Head of caudate nucleus (tissue), 42 donors: ENCODE measurements at places on chromosomes 3 and 15.

DNA sequence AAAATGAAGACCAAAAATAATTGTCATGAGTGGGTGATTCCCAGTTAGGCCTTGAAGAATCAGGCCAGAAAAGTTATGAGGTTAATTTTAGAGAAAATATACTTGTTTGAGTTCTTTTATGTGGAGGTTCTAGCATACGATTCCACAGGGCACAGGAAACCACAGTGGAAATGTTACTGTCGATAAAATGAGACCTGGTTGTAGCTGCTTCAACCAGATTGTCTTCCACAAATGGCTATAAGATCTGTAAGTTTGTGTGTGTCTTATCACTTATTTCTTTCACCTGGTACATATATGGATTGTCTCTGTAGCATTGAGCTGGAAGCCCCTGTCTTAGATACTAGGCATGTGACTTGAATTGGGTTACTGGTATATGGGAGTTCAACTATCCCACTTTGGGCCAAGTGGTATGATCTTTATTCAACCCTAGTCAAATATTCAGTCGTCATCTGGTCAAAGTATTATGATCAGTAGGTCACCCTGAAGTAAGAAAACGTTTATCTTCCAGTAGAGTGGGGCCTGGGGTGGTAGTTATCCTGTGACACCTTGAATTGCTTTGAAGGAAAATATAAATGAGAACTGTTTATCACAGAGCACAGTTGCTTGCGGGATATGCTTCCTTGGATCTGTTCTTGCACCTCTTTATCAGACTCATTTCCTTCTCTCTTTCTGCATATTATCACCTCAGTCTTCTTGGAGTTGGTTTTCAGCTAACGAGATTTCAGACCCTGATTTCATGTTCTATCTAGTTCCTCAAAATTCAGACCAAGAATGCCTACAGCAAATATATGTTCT lies 21.5 kb upstream of the ZNF609 start:
- DNase-seq, result no peak

GRCh38 chr3:66490214-66490613 lies 10.6 kb downstream of the LRIG1 start:
- DNase-seq, result no peak

DNA sequence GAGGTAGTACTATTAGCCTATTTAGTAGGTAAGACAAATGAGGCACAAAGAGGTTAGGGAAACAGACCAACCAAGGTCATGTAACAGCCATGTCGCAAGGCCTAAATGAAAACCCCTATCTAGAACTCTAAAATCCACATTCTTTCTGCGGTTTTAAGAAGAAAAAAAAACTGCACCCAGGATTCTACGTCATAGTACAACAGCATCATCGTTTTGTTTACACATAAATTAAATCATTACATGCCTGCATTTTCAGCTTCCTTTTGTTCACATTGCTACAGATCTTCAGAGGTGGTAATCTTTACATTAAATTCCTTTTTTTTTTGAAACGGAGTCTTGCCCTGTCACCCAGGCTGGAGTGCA lies 548 bp upstream of the PSMD6 start:
- DNase-seq, result no peak

DNA sequence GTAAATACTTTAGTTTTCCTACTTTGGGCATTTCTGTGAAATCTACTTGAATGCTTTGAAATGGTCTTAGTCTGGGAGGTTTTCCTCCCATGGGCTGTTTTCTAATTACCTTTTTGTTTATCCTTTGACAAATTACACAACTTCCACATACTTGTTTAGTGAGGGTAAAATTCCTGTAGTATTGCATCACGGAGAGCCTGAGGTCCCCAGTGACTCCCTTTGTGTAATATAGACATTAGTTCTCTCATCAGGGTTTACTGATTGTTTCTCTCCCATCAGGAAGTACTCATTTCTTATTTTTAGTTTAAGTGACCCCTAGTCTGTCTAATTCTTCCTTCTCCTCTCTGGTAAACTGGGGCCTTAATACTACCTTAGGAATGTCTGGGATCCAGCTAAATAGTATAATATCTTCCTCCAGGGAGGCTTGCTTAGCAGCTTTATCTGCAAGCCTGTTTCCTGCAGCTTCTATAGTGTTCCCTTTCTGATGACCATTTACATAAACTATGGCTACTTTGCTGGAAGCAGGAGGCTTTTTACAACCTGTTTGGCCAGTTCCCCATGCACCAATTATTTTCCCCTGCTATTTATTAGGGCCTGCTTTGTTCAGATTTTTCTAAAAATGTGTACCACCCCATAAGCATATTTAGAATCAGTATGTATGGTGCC lies 87.2 kb upstream of the XCR1 start:
- no peak for DNase-seq

GRCh38 chr3:74135808-74136207 lies 478.7 kb downstream of the CNTN3 start:
- DNase-seq, result no peak

DNA sequence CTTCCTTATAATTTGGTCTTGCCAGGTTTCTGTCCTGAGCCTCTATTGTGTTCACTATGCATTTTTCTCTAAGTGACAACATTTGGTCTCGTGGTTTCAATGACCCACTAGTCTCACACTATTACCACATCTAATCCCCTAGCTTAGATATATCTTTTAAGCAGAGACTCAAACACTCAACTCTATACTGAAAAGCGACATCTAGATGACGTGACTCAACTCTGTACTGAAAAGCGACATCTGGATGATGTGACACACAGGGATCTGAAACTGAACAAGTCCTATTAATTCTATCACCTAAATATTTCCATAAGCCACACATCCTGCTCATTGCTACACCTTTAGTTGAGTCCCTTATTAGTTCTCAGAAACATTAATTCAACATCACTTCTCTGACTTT lies 141.7 kb upstream of the MBNL1 start:
- no peak for DNase-seq

DNA sequence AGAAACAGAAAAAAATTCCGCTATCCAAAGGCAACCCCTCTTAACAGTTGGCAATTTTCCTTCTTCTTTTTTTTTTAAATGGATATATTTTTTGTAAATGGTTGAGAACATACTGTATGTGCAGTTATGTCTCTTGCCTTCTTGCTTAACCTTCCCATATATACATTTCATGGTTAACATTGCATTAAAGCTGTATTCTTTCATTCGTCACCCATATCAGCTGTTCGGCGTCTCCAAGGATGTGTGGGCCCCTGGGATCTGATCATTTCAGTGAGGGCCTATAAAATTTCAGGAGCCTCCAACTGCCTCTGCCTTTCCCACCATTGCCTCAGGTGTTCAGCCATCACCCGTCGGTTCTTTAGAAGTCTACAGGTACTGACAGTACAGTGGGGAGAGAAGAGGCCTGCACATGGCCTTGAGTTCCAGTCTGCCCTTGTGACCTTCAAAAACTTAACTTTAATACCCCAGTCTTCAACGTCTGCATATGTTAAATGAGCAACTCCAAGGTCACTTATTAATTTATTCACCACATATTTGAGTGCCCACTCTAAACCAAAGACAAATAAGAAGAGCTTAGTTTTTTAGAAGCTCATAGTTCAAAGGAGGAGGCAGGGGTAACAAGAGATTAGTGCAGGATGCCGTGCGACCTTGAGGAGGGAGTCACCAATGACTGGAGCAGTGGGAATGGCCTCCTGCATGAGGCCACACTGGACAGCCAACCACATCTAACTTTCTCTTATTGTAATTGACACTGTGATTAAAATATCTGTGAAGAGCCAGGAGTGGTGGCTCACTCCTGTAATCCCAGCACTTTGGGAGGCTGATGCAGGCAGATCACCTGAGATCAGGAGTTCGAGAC lies 6.9 kb downstream of the ST6GAL1 start:
- no peak for DNase-seq

DNA sequence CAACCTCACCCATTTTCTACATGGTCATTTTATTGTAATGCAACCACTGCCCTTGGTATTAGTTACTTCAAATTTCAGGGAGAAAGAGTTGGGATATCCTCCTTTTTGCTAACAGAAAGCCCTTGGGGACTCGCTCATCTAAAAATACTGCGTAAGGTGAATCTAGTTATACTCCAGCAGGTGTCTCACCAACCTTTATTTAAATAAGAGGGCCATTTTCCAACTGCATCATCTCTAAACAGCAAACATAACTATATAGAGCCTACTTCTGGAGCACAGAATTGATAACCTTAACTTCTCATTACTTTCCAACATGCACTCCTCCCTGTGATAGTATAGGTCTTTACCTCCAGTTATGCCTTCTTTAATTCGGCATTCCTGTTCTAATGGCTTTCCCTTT lies 77.5 kb downstream of the TBL1XR1 start:
- no peak for DNase-seq

DNA sequence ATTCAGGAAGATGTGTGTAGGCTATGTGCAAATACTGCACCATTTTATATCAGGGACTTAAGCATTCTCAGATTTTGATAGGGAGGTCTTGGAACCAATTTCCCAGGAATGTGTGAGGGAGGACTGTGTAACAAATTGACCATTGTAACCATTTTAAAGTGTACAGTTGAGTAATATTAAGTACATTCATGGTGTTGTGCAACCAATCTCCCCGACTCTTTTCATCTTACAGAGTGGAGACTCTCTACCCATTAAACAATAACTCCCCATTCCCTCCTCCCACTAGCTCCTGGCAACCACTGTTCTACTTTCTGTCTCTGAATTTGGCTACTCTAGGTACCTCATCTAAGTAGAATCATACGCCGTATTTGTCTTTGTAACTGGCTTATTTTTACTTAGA lies 5.1 kb downstream of the RCN2 start:
- no peak for DNase-seq

GRCh38 chr3:44883999-44884431 lies 9.6 kb downstream of the TGM4 start:
- no peak for DNase-seq

DNA sequence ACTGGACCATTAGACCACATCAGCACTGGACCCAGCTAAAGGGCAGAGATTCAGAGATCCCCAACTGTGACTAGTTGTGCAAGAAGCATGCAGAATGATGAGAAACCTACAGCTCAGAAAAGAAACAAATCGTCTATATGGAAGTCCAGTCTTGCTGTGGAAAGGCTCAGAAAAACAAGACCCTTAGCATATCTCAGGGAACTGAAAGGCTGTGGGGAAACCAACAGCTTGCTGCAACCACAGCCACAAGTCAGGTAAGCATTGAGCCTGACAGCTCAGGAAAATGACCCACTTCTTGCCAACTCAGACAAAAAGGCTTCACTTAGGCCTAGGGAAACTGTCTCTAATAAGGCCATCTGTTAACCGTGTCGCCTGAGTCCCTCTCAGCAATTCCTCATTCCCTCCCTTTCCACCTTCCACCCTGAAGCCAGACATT lies 145.6 kb downstream of the LSAMP start:
- no peak for DNase-seq

DNA sequence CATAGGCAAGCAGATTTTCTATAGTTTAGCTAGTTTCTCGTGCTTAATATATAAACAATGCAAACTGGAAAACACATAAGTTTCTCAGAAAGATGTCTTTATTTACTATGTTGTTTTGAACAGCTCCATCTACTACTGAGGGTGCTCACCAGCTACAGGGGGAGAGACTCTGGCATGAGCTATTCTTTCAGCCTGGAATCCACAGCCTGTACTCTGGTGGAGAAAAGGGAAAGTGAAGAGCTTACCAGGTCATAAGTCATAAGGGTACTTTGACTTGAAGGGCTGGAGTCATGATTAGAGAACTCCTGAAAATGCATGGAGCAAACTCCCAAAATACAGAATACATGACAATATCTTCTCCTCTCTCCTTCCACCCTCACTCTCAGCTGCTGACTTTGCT lies 4.4 kb upstream of the AVEN start:
- DNase-seq, result no peak

GRCh38 chr3:192816351-192816750 lies 89.0 kb upstream of the FGF12 start:
- peak; percentile 67 for DNase-seq

GRCh38 chr15:31975830-31976229 lies 54.5 kb upstream of the CHRNA7 start:
- DNase-seq, result no peak

GRCh38 chr3:151478335-151478697 lies 17.5 kb upstream of the IGSF10 start:
- DNase-seq, result no peak

- DNase-seq, result no peak
These were observed 27.4 kb downstream of the ZXDC start for GRCh38 chr3:126448136-126448892.

DNA sequence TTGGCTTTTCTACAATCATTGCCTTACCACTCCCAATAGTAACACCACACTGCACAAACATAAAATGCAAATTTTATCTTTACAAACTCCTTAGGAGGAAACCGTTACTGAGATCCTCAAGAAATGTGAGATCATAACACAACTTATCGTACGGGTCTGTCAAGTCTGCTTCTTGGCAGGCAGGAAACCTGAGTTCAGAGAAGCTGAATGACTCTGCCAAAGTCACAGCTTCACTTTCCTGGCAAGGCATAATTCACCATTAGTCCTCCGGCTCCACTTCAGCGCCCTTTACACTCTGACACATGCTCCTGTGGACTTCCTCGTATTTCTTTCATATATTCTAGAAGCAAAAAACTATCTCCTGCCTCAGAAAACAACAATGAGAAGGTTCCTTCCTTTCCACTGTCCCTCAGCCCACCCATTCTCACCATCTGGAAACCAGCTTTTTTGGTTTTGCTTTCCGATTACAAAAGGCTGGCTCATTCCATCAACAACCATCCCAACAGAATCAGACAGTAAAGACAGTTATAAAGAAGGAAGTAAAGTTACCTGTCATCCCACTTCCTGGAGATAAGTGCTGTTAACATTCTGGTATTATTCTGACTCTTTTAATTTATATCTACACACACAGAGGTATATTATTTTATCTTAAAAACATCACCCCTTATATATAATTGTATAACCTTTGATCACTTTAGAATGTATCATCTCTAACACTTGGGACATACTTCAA lies 223.4 kb downstream of the STT3B start:
- no peak for DNase-seq

DNA sequence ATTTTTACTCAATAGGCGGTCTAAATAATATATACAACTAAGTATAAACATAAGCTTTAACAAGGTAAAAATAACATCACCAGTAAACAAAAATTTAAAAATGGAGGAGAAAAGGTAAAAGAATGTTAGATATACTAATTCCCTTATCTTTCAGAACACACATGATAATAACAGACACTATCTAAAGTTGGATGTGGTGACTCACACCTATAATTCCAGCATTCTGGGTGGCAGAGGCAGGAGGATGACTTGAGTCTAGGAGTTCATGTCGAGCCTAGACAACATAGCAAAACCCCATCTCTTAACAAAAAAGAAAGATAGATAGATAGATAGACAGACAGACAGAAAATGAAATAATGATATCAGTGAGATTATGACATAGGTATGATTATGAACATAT lies 85.1 kb downstream of the STAG1 start:
- no peak for DNase-seq

- no peak for DNase-seq
These were observed 56.5 kb upstream of the TMEM115 start for GRCh38 chr3:50415816-50416215.

GRCh38 chr3:48409291-48410201 lies 20.3 kb downstream of the PLXNB1 start:
- peak; percentile 1 for DNase-seq

- no peak for DNase-seq
These were observed 78.5 kb downstream of the CHCHD6 start for GRCh38 chr3:126782536-126782935.
